ENCODE measurements at places on chromosomes 7 and 10. TPM values are rescaled to one million over a fixed set of nuclear protein-coding genes. Genes with fewer than 3 reads are reported as not detected.
A peak's percentile ranks its signal among the peaks of the same experiment; 100 is the strongest.

CFTR gene
- total RNA-seq, result 10.9 TPM

GRCh38 chr7:157009170-157009777, 1.2 kb downstream of the MNX1 start:
- peak; percentile 46 for DNase-seq

PDK4 gene
- 1.9 TPM for total RNA-seq

DNA sequence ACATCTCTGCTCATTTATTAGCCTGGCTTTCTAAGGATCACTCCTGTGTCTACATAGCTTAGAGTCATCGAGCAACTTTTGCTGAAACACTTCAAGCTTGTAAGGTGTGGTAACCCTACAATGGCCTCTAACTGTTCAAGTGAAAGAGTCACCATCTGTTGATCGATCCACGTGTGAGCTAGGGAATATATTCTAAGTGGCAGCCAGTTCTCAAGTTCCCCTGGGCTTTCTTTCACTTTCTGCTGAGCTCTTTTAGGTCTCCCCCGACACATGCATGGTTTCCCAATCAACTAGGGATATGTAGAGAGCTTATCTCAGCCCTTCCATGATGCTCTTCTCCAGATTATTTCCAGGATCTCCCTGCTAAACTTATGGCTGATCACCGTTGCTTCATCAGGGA, 15.5 kb downstream of the AOAH start:
- no peak for DNase-seq

ZNF503 gene
- total RNA-seq, result 5.2 TPM

DNA sequence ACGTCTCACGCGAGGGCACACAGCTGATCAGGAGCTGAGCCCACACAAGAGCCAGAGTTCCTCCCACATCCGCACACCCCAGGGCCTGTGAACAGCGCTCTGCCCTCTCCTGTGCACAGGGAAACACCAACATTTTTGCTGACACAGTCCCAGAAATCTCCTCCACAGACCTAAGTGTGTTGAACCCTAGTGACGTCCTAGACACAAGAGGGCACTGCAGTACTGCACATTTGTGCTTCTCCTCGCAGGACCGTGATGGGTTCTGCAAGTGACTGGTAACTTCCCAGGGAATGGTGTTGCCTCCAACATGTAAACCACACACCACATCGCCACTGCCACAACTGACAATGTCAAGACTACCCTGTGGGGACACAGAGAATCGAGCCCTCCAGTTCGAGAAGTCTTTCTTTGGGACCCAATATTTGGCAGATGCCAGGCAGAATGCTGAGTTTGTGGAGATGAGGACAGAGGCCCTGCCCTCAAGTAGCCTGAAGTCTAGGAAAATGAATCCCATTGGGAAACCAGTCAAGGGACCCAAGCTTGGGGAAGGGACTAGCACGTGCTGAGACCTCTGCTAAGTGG, 170.3 kb downstream of the PAXIP1 start:
- no peak for DNase-seq

PRSS37 gene
- total RNA-seq, result not detected

IGF2BP3 gene
- 50.8 TPM for total RNA-seq

DNA sequence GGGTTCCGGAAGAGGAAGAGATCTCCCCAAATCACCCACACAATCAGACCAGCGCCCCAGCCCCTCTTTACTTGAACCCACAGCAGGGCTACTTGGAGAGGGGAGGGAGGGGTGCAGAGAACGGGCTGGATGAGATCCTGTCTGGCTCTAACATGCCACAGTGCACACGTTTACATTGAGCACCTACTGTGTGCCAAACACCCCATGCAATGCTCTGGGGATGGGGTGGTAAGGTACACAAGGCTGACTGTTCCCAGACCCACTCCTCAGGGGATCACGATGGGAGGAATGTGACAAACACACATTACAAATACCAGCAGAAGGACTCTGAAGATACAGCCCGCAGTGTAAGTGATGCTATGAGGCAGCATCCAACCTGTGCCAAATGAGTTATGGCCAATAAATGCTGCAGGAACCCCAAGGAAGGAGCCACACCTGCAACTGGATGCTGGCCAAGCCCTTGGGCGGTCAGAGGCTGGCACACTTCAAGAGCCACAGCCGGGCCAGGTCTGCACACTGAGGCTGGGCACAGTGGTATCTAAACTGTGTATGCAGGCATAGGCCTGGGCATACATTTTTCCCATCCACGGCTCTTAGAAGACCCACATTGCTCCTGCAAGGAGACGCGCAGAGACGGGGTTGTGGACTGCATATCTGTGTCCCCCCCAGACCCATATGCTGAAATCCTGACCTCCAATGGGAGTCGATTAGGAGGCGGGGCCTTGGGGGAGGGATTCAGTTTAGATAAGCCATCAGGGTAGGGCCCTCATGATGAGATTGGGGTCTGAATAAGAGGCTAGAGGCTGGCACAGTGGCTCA, 6.4 kb downstream of the SPOCK2 start:
- DNase-seq, result no peak

GRCh38 chr7:96408881-96409280, 87.0 kb upstream of the SLC25A13 start:
- DNase-seq, result no peak

DNA sequence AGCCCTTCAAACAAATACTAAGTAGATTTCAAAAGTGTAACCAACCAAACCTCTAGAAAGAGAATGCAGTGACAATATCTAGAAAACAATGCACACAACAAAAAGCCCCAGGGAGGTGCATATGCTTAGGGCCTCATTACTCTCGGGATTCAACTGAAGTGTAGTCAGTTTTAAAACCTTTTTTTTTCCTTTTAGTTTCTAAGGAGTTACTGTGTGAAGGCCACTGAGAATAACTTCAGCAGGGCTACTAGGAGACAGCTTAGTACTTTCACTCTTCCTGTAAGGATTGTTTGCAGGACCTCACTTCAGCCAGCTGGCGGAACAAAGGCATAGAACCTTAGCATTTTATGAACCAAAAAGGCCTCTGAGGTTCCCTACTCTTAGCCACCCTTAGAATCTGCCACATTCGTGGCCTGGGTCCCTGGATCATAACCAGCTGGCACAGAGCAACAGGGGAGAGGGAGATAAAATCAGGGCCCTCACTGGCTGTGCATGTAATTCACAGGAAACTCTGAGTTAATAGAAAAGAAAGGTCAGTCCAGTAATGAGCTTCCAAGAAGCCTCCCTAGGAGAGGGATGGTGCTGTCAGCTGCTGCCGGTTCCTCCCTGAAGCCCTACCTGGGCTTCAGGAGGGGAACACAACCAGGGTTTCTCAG, 3.6 kb downstream of the VOPP1 start:
- DNase-seq, result no peak

GRCh38 chr7:82405301-82405700, 38.3 kb downstream of the CACNA2D1 start:
- DNase-seq, result peak; percentile 78

MLXIPL gene
- total RNA-seq, result not detected

DNA sequence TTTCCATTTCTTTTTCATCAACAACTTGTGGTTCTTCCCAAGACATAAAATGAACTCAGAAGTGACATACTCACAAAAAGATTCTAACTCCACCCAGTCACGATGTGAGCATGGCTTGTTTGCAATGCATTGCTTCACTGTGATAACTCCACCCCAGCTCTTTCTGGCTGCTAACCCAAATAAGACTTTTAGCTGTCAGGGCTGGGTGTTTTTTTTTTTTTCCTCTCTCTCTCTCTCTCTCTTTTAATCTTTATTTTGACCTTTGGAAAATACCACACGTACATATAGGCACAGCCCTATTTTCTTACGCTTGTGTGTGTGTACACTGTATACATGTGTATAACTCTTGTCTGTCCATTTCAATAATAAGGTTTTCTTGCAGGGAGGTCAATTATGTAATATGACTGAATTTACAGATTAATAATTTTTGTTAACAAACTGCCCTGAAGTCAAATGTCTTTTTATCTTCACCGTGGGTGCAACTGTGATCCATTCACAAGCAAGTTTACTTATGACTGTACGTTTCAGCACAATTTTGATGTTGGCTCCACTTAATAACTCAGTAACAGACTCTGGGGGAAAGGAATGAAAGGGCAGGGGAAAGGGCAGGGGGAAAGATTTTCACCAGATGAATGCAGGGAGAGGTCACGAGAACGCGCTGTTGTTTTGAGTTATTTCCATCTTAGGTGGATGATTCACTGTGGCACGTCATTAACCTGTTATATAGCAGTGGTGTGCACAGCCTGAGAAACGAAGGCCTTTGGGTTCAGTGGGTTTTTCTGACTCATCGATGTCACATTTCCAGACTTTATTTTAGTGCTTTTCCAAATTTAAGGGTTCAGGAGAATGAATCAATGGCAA, 49.1 kb downstream of the APBB1IP start:
- peak; percentile 100 for DNase-seq
